Ascending aorta (tissue), 2 donors: ENCODE measurements at places on chromosomes 4 and X.
A peak's percentile ranks its signal among the peaks of the same experiment; 100 is the strongest.

- no peak overlapping the region for H3K4me3 ChIP-seq
- no peak for DNase-seq
- no peaks in the 10 kb centered on the region for H3K27me3 ChIP-seq
- H3K36me3 ChIP-seq, result no peaks in the 10 kb centered on the region
- H3K27ac ChIP-seq, result no peak overlapping the region
Observed at GRCh38 chr4:10697086-10697485, 12.5 kb upstream of the CLNK start.

DNA sequence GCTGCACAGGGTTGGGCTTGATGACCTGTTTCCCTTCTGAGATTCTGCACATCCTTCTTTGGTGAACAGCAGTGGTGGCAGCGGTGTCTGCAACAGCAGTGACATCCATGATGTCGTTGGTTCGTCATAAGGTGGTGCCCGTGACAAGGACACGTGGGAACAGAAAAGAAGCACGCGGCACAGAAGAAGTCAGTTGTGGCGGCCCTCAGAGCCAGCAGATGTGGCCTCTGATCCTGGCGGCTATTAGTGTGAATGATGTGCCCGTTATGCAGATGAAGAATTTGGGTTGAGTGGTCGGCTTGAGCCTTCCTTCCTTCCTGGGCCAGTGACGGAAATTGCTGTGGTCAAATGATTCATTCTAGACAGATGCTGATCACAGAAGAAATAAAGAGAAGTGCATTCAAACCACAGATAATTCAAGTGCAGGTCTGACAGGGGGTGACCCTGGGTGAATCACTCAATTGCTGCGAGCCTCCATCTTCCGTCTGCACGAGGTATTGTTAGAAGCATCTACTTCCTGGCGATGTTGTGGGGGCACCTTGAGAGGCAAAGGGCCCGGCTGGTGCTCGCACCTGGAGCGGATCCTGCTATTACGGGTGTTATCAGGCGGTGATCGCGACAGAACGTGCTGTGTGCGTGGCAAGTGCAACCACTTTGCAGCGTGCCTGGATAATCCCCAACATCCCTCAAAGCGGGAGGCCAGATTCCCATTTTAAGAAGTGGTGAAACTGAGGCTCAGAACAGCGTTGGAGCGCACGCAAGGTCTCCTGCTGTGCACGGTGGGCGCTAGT is 215.2 kb upstream of the PSAPL1 start:
- no peak overlapping the region for H3K27ac ChIP-seq
- H3K27me3 ChIP-seq, result no peaks in the 10 kb centered on the region
- H3K4me3 ChIP-seq, result no peak overlapping the region
- no peaks in the 10 kb centered on the region for H3K36me3 ChIP-seq
- no peaks in the 10 kb centered on the region for H3K4me1 ChIP-seq

DNA sequence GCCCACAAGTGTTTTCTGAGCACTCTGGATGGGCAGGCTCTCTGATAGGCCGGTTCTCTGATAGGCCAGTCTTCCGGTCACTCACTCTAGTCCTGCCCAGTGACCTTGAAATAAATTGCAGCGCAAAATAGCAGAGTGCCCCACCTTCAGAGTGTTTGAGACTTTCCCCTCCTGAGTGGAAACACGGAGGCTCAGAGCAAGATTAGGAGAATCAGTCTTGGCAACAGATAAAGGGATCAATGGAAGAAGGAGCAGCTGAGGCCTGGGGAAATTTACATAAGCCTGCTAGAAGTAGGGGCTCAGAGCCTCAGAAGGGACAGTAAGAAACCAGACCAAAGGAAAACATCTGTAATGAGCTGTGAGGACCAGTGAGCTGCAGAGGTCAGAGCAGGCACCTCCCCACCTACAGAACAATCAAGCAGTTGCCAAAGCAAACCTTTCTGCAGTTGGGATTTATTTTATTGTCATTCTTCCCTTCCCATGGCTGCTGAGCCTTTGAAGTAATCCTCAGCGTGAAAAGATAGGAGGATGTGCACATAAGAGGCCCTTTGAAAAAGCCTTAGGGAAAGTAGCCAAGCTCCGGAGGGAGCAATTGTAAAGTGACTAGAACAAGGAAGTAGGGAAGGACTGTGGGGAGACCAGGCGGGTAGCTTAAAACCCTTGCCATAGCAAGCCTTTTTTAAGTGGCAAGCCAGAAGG is 89.1 kb upstream of the TSPAN5 start:
- H3K4me1 ChIP-seq, result no peaks in the 10 kb centered on the region
- no peak for DNase-seq
- no peaks in the 10 kb centered on the region for H3K27me3 ChIP-seq
- H3K4me3 ChIP-seq, result no peak overlapping the region

DNA sequence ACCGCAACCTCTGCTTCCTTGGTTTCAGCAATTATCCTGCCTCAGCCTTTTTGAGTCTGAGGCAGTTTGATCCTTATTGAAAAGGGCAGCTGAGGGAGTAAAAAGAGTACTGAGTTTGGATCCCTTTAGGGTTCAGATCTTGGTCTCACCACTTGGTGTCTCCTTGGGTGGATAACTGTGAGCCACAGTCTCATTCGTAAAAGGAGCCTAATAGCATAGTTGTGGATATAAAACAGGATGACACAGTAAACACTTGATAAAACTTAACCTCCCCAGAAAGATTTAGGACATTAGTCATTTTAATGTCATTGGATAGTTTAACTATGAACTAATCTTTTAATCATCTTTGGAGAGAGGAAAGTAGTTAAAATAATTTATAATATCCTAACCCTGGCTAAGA is 173.0 kb downstream of the ANK2 start:
- no peaks in the 10 kb centered on the region for H3K27me3 ChIP-seq
- no peak overlapping the region for H3K27ac ChIP-seq
- DNase-seq, result no peak
- no peak overlapping the region for H3K4me3 ChIP-seq

- no peaks in the 10 kb centered on the region for H3K27me3 ChIP-seq
- H3K27ac ChIP-seq, result no peak overlapping the region
- no peak overlapping the region for H3K4me3 ChIP-seq
- DNase-seq, result no peak
- no peaks in the 10 kb centered on the region for H3K4me1 ChIP-seq
Observed at GRCh38 chr4:184988611-184989010, 29.7 kb upstream of the HELT start.

- no peak overlapping the region for H3K4me3 ChIP-seq
- H3K27me3 ChIP-seq, result no peaks in the 10 kb centered on the region
- H3K4me1 ChIP-seq, result no peaks in the 10 kb centered on the region
- no peaks in the 10 kb centered on the region for H3K36me3 ChIP-seq
- no peak overlapping the region for H3K27ac ChIP-seq
Observed at GRCh38 chrX:40278340-40279090, 180.8 kb upstream of the BCOR start.

DNA sequence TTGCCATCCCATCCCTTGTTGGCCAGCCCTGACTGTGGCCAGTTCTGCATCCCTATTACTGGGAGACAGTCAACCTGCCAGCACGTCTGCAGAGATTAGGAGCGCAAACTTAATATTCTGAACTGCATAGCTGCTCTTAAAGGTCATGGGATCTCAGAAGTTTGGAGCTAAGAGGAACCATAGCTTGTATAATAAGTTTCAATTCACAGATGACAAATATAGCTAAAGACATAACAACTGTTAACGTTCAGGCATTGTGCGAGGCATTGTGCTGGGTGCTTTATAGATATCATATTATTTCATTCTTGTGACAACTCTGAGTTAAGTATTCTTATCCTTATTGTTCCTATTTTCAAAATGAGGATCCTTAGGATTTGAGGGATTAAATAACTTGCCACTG is 3.7 kb downstream of the SCARB2 start:
- no peaks in the 10 kb centered on the region for H3K27me3 ChIP-seq
- peak overlapping the region; percentile 97 for H3K4me3 ChIP-seq
- DNase-seq, result no peak
- peaks cover 80% of the 10 kb centered on the region for H3K4me1 ChIP-seq
- no peaks in the 10 kb centered on the region for H3K36me3 ChIP-seq

DNA sequence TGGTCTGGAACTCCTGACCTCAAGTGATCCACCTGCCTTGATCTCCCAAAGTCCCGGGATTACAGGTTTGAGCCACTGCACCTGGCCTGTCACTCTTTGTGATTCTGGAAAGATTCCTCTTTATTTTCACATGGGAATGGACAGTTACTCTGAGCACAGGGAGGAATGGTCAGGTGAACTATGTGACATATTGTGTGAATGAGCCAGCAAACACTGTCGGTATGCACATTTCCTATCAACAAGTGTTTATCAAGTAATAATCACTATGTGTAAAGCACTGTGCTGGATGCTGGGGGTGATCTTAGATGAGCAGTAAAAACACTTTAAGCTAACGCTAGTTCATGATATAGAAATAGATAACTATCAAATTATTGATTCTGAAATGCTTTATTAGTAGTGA is 97.5 kb downstream of the LIMCH1 start:
- H3K36me3 ChIP-seq, result peaks cover 6% of the 10 kb centered on the region
- H3K4me3 ChIP-seq, result no peak overlapping the region
- no peak overlapping the region for H3K27ac ChIP-seq
- DNase-seq, result no peak
- H3K4me1 ChIP-seq, result peaks cover 11% of the 10 kb centered on the region

DNA sequence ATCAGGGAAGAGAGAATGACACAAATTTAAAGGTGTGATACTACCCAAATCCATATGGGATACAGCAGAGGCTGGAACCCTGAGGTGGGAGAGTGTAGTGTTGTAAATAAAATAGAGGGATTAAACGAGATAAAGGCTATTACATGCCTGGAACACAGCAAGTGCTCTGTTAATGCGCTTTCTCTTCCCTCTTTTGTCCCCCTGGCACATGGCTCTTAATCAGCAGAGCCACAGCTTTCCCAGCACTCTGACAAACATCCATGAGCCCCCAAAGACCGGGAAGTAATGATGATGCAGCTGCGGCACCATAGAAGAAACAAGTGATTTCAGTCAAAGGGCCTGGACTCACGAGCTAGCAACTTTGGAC is 85.9 kb downstream of the RASL11B start:
- no peak overlapping the region for H3K4me3 ChIP-seq
- no peaks in the 10 kb centered on the region for H3K4me1 ChIP-seq
- DNase-seq, result no peak
- no peaks in the 10 kb centered on the region for H3K36me3 ChIP-seq
